ENCODE measurements at places on chromosomes 4 and X.

GRCh38 chrX:129649268-129650182, 5.2 kb downstream of the APLN start:
- H3K36me3 ChIP-seq = no peaks in the 10 kb centered on the region
- no peak overlapping the region for H3K27ac ChIP-seq
- H3K27me3 ChIP-seq = no peaks in the 10 kb centered on the region
- no peak overlapping the region for H3K4me3 ChIP-seq
- H3K4me1 ChIP-seq = no peaks in the 10 kb centered on the region

DNA sequence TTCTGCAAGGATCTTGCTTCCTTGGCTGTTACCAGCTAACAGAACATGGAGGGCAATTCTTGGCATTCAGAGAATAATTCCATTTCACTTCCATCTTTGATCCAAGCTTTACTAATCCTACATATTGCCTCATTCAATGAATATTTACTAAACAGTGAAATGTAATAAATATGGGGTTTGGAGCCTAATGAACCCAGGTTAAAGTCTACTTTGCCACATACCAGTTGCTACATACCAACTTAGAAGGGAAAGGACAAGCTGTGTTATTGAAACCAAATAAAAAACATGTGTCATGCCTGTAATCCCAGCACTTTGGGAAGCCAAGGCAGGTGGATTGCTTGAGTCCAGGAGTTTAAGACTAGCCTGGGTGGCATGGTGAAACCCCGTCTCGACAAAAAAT, 265.6 kb downstream of the KLHL13 start:
- no peaks in the 10 kb centered on the region for H3K36me3 ChIP-seq
- no peak overlapping the region for H3K27ac ChIP-seq
- DNase-seq = no peak
- H3K4me1 ChIP-seq = no peaks in the 10 kb centered on the region
- H3K4me3 ChIP-seq = no peak overlapping the region

DNA sequence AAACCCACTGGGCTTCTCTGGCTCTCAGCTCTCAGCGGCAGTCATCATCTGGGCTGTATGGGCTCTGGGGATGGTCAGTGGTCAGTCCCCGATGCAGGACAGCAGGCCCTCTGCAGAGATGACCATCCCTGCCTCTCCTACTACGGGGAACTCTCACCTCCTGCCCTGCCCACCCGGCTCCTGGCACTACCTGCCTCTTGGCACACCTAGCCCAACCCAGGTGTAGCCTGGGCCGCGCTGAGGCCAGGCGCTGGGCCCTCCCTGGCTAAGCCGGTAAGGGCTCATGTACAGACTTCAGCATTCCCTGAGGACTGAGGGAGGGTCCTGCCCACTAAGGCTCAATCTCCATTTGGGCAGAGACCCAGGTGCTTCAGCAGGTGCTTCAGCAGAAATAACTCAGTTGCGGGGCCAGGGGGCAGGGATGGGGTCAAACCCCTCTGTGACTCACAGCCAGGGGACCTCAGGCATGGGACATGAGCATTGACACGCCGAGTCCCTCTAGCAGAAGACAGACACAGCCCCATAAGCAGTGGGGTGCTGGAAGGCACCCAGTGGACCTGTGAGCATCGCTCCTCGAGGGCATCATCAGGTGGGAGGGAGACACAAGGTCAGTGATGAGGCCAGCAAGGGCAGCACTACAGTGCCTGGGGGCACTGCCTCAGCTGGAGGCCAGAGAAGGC, 71.0 kb downstream of the ACOX3 start:
- H3K36me3 ChIP-seq = no peaks in the 10 kb centered on the region
- H3K4me3 ChIP-seq = no peak overlapping the region
- no peak overlapping the region for H3K27ac ChIP-seq
- no peaks in the 10 kb centered on the region for H3K4me1 ChIP-seq
- no peak for DNase-seq
- no peaks in the 10 kb centered on the region for H3K27me3 ChIP-seq

DNA sequence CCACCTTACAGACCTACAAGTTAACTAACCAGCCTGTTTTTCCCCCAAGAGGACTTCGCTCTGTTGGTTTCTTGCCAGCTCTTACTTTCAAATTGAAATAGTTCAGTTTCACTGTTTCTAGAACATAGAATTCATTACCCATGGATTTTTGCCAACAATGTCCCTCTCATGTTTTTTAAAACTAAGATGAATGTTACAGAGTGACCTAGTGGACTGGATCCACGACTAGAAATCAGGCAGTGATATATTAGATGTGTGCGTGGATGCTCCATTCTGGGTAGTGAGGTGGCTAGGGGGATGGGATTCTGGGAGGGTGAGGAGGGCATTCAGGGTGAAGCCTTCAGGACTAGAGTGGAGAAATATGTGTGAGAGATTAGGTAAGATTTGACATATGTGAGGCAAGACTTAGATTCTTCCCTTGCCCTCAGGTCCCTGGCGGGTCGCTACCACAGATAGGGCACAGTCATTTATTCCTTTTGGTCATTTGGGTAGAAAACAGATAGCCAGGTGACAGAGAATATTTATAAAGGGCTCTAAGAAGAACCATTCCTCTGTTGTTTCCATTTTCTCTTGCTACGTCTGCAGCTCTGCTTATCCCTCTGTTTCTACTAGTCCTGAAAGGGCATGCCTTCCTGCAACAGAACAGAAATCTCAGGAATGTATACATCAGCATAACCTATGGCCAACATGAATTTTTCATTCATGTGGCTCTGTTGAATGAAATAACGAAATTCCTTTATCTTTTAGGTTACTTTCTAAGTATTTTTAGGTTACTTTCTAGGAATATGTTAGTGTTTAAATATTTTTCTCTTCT, 15.4 kb upstream of the JADE1 start:
- DNase-seq = peak; percentile 54
- no peak overlapping the region for H3K4me3 ChIP-seq
- H3K27ac ChIP-seq = no peak overlapping the region
- H3K36me3 ChIP-seq = no peaks in the 10 kb centered on the region
- H3K4me1 ChIP-seq = no peaks in the 10 kb centered on the region
- H3K27me3 ChIP-seq = no peaks in the 10 kb centered on the region

GRCh38 chr4:148196164-148196563, 246.1 kb downstream of the NR3C2 start:
- no peaks in the 10 kb centered on the region for H3K27me3 ChIP-seq
- H3K4me3 ChIP-seq = no peak overlapping the region
- H3K4me1 ChIP-seq = no peaks in the 10 kb centered on the region
- H3K36me3 ChIP-seq = peaks cover 4% of the 10 kb centered on the region
- no peak for DNase-seq

DNA sequence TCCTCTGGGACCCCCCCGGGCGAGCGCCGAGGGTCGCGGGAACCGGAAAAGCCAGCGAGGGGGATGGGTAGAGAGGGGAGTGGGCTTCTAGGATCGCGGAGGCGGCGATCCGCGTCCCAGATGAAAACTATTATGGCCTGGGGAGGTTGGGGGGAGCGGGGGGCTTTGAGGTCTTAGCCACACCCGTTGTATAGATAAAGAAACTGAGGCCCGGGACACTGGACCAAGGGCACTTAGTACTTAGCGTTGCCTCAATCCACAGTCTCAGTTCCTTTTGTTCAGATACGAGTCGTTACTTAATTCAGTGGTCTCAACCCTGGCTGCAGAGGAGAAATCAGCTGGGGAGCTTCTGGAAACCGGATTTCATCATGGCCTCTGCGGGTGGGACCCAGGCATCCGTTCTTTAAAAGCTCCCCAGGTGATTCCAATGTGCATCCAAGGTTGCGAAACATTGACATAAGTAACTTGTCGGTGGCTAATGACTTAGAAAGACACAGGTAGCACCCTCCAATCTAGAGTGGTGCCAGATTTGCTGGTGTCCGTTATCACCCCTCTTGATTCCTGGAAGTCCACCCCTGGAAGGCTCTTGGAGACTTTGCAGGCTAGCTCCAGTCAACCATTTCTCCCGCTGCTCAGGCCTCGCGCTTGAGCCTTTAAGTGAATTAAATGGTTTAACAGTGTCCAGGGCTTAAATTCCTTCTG, 90.7 kb downstream of the GEMIN8 start:
- no peaks in the 10 kb centered on the region for H3K4me1 ChIP-seq
- no peak overlapping the region for H3K4me3 ChIP-seq
- H3K27me3 ChIP-seq = peaks cover 28% of the 10 kb centered on the region
- H3K27ac ChIP-seq = no peak overlapping the region
- no peaks in the 10 kb centered on the region for H3K36me3 ChIP-seq

GRCh38 chr4:152309418-152309817, 226.5 kb downstream of the FBXW7 start:
- DNase-seq = no peak
- no peak overlapping the region for H3K4me3 ChIP-seq
- no peak overlapping the region for H3K27ac ChIP-seq

- H3K27me3 ChIP-seq = no peaks in the 10 kb centered on the region
- H3K4me1 ChIP-seq = no peaks in the 10 kb centered on the region
- no peak overlapping the region for H3K4me3 ChIP-seq
These were observed 43.1 kb upstream of the DRP2 start for GRCh38 chrX:101176439-101176838.

- no peaks in the 10 kb centered on the region for H3K27me3 ChIP-seq
- no peak overlapping the region for H3K4me3 ChIP-seq
- no peaks in the 10 kb centered on the region for H3K4me1 ChIP-seq
- H3K27ac ChIP-seq = no peak overlapping the region
These were observed 240.2 kb downstream of the ADGRL3 start for GRCh38 chr4:61440321-61440720.

- no peak overlapping the region for H3K4me3 ChIP-seq
- no peaks in the 10 kb centered on the region for H3K4me1 ChIP-seq
- no peaks in the 10 kb centered on the region for H3K36me3 ChIP-seq
- DNase-seq = no peak
These were observed 139.4 kb downstream of the ZAR1 start for GRCh38 chr4:48629458-48629857.

- no peak overlapping the region for H3K27ac ChIP-seq
- no peaks in the 10 kb centered on the region for H3K36me3 ChIP-seq
- H3K4me3 ChIP-seq = no peak overlapping the region
- no peaks in the 10 kb centered on the region for H3K4me1 ChIP-seq
- H3K27me3 ChIP-seq = no peaks in the 10 kb centered on the region
These were observed 79.7 kb downstream of the BTC start for GRCh38 chr4:74714611-74715130.

GRCh38 chrX:71106427-71106826, at the start of gene CXorf65:
Gene CXorf65, minus strand, starts transcription at chrX:71106740. Its CDS starts 184 bp downstream, at chrX:71106556.
- H3K4me1 ChIP-seq = no peaks in the 10 kb centered on the region
- H3K27me3 ChIP-seq = no peaks in the 10 kb centered on the region
- no peak for DNase-seq
- H3K27ac ChIP-seq = no peak within 1 kb of the TSS
- no peaks in the 10 kb centered on the region for H3K36me3 ChIP-seq

DNA sequence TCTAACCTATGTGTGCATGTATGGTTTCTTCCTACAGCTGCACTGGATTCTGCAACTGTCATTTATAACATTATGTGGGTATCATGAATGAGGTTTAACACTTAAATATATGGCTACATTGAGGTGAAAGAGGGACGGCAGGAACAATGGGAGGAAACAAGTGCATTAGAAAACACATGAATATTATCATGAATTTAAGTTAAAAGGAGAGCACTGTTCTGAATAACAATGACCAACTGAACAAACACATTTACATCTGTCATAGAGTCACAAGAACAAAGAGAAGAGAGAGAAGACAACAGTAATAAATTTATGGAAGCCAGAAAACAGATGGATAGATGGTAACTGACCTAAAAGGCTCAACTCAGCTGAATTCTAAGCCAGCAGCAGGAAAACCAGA, 527.1 kb upstream of the DIPK2B start:
- no peak overlapping the region for H3K27ac ChIP-seq
- DNase-seq = no peak
- H3K27me3 ChIP-seq = peaks cover 2% of the 10 kb centered on the region
- H3K36me3 ChIP-seq = no peaks in the 10 kb centered on the region
- no peak overlapping the region for H3K4me3 ChIP-seq
- no peaks in the 10 kb centered on the region for H3K4me1 ChIP-seq

- H3K4me1 ChIP-seq = no peaks in the 10 kb centered on the region
These were observed 134.7 kb downstream of the F11 start for GRCh38 chr4:186400676-186401075.

- no peak for DNase-seq
- no peaks in the 10 kb centered on the region for H3K36me3 ChIP-seq
- no peak overlapping the region for H3K4me3 ChIP-seq
- no peaks in the 10 kb centered on the region for H3K4me1 ChIP-seq
These were observed 60.2 kb downstream of the KCNIP4 start for GRCh38 chr4:21888195-21888976.

GRCh38 chrX:38985375-38985774, 184.1 kb downstream of the MID1IP1 start:
- no peaks in the 10 kb centered on the region for H3K36me3 ChIP-seq
- no peak for DNase-seq
- peaks cover 2% of the 10 kb centered on the region for H3K27me3 ChIP-seq
- H3K4me3 ChIP-seq = no peak overlapping the region

- DNase-seq = no peak
- no peaks in the 10 kb centered on the region for H3K27me3 ChIP-seq
- no peak overlapping the region for H3K4me3 ChIP-seq
- H3K4me1 ChIP-seq = no peaks in the 10 kb centered on the region
These were observed 230.7 kb upstream of the KCNIP4 start for GRCh38 chr4:22179124-22179874.

DNA sequence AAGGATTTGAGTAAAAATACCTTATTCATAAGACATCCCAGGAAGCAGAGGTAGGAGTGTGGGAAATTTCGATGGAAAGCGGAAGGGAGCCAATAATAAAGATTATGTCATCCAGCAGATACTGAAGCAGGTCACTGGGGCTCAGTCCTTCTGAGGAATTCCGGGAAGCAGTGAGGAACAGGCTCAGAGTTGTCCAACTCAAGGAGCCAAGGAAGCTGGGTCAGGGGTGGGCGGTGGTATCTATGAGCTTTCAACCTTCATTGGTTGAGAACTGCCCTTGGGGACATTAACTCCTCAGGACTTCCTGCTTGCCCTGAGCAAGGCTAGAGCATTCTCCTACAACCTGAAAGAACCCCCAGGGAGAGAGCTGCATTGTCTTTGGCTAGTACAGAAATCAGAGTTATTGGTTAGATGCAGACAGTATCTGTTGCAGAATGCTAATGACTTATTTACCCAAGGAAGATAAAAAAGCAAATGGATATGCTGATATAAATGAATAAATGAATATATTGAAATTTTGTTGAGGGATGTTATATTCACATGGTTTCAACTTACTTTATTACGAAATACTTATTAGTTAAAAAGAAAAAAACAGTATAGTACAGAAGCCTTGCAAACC, 68.2 kb downstream of the DMP1 start:
- H3K4me3 ChIP-seq = no peak overlapping the region
- DNase-seq = no peak
- H3K27me3 ChIP-seq = no peaks in the 10 kb centered on the region
- H3K27ac ChIP-seq = no peak overlapping the region
- no peaks in the 10 kb centered on the region for H3K4me1 ChIP-seq

GRCh38 chr4:2691952-2692435, 64.1 kb downstream of the TNIP2 start:
- DNase-seq = no peak
- peaks cover 62% of the 10 kb centered on the region for H3K36me3 ChIP-seq
- no peaks in the 10 kb centered on the region for H3K4me1 ChIP-seq

Data from kidney (tissue), 22 donors.